ENCODE measurements at places on chromosomes 3 and 15.
A peak's percentile ranks its signal among the peaks of the same experiment; 100 is the strongest.

GRCh38 chr15:41291065-41291631 lies 41.2 kb downstream of the OIP5 start:
- DNase-seq: no peak

- no peak for DNase-seq
Observed at GRCh38 chr15:70088887-70089691, 8.6 kb downstream of the TLE3 start.

GRCh38 chr15:88204584-88204983 lies 52.0 kb downstream of the NTRK3 start:
- no peak for DNase-seq

GRCh38 chr3:20575146-20575545 lies 389.1 kb upstream of the SGO1 start:
- DNase-seq: peak; percentile 33

DNA sequence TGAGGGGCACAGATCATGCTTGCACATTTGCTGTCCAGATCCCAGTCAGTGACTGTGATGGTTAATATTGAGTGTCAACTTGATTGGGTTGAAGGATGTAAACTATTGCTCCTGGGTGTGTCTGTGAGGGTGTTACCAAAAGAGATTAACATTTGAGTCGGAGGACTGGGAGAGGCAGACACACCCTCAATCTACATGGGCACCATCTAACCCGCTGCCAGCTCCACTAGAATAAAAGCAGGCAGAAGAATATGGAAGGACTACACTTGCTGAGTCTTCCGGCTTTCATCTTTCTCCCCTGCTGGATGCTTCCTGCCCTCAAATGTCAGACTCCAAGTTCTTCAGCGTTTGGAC lies 5.1 kb downstream of the GP9 start:
- no peak for DNase-seq

GRCh38 chr3:161401389-161401788 lies 30.1 kb upstream of the SPTSSB start:
- no peak for DNase-seq

DNA sequence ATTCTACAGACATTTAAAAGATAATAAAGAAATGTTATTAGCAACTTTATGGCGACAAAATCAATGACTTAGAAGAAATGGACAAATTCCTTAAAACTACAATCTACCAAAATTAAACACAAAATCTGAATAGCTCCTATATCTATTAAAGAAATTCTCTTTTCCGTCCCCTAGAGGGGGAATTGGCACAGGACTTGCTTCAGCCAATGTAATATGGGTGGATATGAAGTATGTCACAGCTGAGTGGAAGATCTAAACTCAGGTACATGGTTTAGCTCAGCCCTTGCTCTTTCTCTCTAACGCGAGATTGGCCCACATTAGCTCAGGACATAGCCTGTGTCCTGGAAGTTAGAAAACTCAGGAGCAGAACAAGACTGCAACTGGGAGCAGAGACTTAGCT lies 79.3 kb downstream of the DNAH12 start:
- no peak for DNase-seq

DNA sequence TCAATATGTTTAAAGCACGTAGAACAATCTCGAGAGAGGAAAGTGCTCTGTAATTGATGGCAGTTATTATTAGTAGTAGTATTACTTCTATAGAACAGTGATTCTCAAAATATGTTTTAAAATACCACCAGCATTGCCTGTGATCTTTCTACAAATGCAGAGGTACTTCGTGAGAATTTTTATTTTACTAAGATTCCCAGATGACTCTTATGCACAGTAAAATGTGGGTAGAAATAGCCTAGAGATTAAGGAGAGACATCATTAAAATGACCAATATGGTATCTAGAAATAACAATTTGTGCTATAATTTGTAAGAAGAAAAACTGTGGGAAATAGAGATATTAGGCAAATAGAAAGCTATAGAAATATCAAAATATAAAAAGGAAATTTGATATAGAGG lies 157.9 kb downstream of the SUCNR1 start:
- no peak for DNase-seq

DNA sequence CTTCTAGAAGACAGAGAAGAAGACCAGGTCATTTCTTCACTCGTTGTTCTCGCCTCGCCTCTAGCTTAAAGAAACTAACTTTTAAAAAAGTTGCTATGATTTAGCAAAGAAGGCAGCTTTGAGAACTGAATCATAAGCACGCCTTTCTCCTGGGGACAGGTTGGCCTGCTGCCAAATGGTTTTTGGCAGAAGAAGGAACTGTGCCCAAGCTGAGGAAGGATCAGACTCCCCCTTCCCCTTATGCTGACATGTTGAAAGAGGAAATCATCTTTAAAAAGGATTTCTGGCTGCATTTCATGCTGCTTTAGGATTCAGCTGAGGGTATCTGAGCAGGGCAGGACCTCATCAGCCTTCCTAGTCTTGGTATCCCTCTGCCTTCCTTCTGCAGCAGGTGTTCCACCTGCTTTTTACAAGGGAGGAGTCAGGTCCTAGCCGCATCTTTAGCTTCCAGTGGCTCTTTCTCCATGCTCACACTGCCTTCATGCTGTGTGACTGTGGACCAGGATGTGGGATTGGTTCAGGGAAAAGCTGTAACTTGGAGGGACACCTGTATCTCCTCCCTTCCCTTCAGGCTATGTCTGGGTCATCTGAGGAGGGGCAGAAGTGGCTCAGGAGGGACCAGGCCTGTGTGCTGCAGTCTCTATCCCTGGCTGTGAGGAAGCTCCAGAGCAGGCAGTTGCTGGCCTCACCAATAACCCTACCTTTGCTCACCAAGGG lies 34.1 kb upstream of the HACD2 start:
- no peak for DNase-seq

- peak; percentile 84 for DNase-seq
Observed at GRCh38 chr15:67196672-67197363, 57.6 kb downstream of the AAGAB start.

GRCh38 chr3:73815966-73816365 lies 191.2 kb upstream of the PDZRN3 start:
- no peak for DNase-seq

DNA sequence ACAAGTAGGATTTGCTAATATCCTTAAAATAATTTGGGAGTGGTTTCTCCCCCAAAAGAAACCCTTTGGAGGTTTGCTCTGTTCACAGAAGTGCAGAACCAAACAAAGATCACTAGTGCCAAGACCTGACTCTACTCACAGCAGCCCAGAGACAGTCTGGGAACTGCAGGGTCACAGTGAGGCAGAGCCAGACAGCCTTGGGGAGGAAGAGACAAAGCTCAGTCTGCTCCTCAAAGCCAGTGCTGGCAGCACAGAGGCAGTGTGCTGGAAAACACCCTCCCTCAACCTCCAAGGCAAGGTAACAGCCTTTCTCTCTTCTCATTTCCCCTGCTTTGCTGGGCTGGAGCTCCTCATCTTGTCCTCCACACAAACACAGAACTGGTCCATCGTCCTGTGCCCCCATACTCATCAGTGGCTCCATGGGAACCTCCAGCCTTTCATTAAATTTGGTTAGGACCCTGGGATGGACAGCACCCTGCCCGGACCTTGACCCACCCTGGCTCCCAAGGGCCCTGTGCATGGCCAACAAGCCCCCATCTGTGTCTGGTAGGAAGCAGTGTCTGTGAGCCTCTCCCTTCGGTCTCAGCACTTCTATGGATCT lies 12.6 kb downstream of the RAB6B start:
- DNase-seq: no peak

GRCh38 chr3:166510382-166510781 lies 673.2 kb upstream of the BCHE start:
- no peak for DNase-seq

DNA sequence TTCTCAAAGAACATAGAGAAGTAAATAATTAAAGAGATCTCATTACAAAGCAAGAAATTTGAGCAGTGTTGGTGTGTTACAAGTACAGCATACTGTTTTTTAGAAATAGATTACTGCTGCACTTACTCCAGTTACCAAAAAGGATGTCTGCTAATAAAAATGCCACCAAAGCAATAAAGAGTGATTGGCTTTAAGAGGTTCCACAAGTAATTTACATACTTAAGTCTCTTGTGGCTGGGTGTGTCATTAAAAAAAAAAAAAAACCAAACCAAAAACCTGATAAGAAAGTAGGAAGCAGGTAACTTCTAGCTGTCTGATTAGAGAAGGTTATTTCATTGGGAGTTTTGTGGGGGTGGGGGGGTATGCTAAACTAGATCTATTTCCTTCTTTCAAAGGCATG lies 15.2 kb downstream of the RAB11A start:
- no peak for DNase-seq

GRCh38 chr15:95615436-95615835 lies 715.1 kb upstream of the NR2F2 start:
- DNase-seq: no peak

DNA sequence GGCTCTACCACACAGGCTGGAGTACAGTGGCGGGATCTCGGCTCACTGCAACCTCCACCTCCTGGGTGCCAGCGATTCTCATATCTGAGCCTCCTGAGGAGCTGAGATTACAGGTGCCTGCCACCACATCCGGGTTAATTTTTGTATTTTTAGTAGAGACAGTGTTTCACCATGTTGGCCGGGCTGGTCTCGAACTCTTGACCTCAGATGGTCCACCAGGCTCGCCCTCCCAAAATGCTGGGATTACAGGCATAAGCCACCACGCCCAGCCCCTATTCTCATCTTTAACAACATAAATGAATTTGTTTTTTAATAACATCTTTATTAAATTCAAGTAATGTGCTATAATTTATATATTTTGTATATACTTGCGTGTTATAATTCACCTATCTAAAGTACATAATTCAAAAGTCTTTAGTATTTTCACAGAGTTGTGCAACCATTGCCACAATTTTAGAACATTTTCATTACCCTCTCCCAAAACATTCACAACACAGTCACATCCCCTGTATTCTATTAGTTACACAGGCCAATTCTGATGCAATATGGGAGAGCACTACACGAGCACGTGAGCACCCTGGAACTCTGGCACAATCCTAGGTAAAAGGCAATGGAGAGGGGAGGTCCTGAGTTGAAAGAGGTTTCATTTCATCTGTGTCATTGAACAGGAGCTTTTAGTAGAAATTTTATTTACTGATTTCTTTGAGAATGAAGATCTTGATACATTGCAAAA lies 21.2 kb upstream of the MTMR14 start:
- DNase-seq: no peak

- DNase-seq: no peak
Observed at GRCh38 chr3:157148196-157148889, 11.6 kb downstream of the CCNL1 start.

GRCh38 chr15:90020936-90021507 lies 19.9 kb downstream of the ZNF710 start:
- DNase-seq: no peak

DNA sequence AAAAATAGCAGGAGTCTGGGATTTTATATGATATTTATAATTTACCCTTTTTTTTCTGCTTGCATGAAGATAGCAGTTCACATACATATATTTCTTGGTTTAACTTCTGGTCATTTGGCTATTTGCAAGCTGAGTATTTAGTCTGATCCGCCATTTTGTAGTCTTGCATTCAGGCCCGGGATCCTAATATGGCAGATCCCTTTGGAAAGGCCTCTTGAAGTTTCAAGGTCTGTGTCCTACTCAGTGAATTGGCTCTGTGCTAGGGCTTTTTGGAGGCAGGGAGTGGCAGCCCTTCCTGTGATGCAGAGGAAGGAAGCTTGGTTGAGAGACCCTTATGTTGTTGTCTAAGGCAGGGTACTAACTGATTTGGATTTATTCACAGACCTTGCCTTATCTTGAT lies 2.9 kb downstream of the SNRPN start:
- DNase-seq: no peak

- DNase-seq: no peak
Observed at GRCh38 chr3:13549623-13550422, 898 bp downstream of the FBLN2 start.

DNA sequence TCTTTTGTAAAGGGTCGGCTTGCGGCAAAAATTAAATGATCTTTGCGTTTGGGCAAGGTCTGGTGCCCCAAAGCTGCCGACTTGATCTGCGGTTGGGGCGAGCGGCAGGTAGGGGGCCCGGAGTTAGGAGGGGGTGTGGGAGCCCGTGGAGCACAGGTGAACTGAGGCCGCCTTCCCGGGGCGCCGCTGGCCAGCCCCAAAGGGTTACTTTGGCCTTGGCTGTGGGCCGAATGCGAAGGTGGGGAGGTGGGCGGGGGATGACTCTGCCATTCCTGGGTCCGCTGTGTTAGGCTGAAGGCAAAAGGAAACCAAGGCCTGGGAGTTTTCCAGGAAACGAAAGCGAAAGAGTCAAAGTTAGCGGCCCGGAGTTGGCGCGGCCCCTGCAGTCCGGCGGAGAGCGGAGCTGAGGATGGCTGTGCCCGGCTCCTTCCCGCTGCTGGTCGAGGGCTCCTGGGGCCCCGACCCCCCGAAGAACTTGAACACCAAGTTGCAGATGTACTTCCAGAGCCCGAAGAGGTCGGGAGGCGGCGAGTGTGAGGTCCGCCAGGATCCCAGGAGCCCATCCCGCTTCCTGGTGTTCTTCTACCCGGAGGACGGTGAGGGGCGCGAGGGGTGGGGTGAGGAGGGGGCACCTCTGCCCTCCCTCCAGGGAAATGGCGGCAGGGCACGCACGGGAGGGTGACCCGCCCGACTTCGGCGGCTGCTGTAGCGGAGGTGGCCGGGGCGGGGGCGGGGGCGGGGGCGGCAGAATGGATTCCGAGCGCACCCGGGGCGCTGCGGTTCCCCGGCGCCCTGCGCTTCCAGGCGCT lies at the start of gene PARP14:
Gene PARP14 (plus strand): TSS at position 365 of the 809 bp plus-strand sequence. CDS start 45 bp downstream, at position 410.
- peak; percentile 21 for DNase-seq

- no peak for DNase-seq
Observed at GRCh38 chr3:14274612-14274936, 96.0 kb downstream of the LSM3 start.

DNA sequence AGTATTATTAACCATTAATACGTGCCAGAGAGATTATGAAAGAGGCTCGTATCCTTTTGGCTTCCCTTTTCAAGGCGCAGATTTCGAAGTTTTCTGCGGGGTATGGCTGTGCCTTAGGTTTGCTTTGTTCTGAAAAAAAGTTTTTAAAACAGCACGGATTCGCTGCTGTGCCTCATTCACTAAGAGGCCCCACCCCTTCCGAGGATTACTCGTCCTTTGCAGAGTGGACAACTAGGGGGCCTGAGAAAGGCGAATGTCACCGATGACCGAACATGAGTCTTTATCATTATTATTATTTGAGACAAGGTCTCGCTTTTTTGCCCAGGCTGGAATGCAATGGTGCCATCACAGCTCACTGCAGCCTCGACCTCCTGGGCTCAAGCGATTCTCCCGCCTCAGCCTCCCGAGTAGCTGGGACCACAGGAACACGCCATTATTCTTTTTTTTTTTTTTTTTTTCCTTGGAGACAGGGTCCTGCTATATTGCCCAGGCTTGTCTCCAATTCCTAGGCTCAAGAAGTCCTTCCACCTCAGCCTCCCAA lies 684 bp upstream of the RPS27L start:
- peak; percentile 48 for DNase-seq

Data from AG09309 (cell line).